Right cardiac atrium (tissue), 5 donors: ENCODE measurements at places on chromosomes 6 and 20. TPM values are rescaled to one million over a fixed set of nuclear protein-coding genes. Genes with fewer than 3 reads are reported as not detected.

The MOCS3 gene
- total RNA-seq = 2.9 TPM

The ERVFRD-1 gene
- total RNA-seq = not detected

The BMP5 gene
- 0.71 TPM for total RNA-seq

The SIRPD gene
- not detected for total RNA-seq

The FLRT3 gene
- 0.65 TPM for total RNA-seq

DNA sequence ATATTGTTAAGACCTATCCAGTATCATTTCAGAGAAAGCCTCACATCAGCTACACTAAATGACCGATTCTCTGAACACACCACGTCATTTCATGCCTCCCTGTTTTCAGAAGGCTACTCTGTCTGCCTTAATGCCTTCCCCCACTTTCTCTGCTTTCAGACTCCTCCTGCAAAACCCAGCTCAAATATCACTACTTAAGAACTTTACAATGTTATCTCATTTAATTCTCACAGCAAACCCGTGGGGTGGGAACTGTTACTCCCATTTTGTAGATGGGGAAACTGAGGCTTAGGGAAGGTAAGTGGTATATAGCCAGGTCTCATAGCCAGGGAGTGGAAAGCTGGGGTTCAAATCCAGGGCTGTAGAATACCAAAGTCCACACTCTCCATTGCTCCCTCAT, 2.8 kb downstream of the CYP24A1 start:
- DNase-seq = no peak

GRCh38 chr20:11790046-11790445, 127.6 kb upstream of the BTBD3 start:
- DNase-seq = no peak

GRCh38 chr20:12414446-12415274, 497.0 kb downstream of the BTBD3 start:
- DNase-seq = peak; percentile 25

GRCh38 chr20:45576995-45577394, 2.1 kb downstream of the WFDC8 start:
- DNase-seq = no peak

- DNase-seq = no peak
These were observed 372.0 kb downstream of the PREX1 start for GRCh38 chr20:48455651-48456365.

DNA sequence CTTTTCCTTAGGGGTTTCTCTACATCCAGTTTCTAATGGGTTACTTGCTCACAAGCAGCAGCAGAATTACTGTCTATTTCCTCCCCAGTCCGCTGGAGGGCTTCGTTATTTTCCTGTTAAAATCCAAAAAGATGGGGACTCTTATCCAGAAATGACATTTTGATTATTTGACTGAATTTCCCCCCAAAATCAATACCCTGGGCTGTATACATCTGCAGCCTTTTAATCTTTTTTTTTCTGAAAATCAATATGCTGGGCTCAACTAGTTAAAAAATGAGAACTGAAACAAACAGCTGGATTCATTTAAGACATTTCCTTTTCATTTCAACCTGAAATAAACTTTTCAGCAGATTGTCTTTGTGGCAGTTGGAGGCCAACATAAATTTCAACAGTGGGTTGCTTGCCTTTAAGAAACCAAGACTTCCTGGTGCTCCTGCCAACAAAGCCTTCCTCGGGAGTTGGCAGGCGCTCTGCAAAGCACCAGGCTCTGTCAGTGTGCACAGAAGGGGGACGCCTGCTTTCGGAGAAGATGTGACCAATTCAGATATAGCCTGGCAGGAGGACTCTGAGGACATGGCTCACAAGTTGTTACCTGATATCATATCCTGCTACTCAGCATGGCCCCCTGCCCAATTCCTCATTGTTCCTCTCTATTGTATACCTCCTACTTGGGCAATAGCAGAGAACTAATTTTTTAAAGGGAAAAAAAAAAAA, 204.7 kb upstream of the ARG1 start:
- DNase-seq = peak; percentile 81

DNA sequence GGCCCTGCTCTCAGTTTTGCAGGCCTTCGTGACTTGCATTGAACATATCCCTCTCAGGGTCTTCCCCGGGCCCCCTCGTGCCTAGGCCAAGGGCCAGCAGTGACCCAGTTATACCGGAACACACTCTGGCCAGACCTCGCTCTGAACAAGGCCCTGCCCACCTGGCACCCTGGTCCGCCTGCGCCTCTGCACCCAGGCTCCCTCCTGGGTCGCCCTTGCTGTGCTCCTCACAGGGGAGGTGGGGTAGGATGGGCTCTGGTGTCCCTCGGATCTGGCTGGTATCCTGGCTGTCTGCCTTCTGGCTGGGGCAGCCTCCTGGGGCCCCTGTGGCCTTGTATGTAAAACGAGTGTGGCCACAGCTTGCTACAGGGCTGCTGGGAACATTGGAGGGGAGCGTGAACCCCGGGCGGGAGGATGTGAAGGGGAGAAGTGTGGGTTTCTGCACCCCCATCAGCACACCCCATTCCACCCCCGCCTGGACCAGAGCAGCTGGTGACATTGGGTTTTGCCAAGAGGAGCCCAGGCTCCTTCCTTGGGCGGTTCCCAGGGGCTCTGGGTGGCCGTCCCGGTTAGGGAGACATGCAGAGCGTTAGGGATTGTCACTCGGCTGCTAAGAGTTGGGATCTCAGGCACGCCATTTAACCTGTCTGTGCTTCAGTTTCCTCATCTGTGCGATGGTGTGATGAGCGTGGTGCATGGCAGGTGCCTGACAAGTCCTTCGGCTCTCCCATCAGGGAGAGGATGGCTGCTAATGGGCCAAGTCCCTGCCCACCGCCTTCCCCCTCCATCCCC, 17.5 kb downstream of the SRC start:
- DNase-seq = no peak

GRCh38 chr20:60999250-60999649, 252.8 kb upstream of the CDH4 start:
- DNase-seq = no peak

DNA sequence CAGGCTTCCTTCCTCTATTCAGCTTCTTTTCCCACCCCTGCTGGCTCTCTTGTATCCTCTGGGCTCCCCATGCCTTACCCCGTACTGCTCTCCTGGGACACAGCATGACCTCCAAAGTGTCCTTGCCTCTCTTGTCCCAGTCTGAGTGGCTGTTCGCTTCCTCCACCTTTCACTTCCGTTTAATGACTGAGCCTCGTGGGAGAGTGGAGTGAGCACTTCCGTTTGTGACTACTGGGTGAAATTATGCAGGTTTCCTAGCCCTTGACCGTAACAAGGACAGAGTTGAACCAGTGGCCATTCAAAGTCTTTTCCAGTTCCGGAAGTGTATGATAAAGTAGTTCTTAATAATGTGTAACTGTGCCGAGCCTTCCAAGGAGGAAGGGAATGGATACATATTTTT, 109.2 kb downstream of the ARID1B start:
- DNase-seq = no peak
